Stimulated activated CD8-positive, alpha-beta memory T cell treated with anti-CD3 and anti-CD28 coated beads, Interleukin-15, amount 100 ng/mL, for 48 hours (primary cell): ENCODE measurements at places on chromosomes 3 and 15.

DNA sequence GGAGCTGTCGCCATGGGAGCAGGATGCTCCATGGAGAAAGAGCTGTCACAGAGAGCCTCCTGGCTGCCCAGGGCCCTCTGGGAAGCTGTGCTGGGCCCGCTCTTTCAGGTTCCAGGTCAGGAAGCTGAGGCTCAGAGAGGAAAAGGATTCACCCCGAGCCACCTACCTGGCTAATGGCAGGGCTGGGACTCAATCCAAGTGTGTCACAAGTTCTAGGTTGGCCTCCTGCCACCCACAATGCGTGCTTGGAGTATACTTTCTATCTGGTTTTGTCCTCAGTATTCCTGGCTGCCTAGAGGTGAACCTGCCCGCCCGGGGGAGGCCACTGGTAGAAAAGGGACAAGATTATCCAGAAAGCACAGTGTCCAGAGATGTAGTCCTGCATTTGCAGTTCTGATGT lies 23.6 kb downstream of the FAH start:
- no peak for DNase-seq

DNA sequence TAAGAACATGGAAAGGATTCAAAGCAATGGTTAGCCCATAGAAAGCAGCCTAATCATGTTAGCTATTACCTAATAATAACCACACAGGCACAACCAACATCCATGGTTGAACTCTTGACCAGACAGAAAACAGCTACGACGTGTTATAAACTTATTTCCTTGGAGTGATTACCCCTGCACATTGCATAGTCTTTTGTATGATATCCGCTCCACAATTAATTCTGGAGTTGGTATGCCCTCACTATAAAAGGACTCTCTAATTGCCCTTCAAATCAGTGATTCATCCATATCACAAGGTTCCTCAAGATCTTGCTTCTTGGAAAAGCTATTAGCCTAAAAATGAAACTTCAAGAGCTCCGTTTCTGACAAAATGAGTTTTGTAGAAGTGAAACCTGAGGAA lies 117.9 kb downstream of the SYNPR start:
- DNase-seq: no peak

- no peak for DNase-seq
Observed at GRCh38 chr15:98669638-98670037, 21.3 kb downstream of the IGF1R start.

DNA sequence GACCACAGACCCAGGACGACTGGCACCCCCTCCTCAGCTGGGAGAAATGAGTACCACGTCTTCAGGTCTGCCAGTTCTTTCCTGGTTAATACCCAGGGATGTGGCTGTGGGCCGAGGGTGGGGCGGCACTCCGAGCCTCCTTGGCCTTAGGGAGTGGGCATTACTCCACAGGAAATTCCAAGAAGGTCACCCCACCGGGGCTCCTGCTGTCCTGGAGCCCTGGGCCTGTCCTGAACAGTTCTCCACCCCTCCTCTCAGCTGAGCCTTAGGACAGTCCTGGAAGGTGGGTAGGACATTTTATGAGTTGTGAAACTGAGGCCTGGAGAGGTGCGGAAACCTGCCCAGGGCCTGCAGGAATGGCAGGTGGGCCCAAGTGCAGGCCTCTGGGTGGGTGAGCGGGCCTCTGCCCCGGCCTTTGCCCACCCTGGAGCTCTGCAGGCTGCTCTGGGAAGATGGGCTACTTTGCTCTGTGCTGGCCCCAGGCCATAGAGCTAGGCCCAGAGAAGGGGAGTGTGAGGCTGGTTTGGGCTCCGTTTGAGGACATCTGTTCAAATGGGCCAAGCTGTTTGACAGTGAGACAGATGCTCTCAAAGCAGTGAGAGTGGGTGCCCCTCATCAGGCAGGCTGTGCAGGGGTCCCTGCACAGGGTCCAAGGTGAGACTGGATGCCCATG lies 103.1 kb downstream of the TMEM266 start:
- DNase-seq: no peak

DNA sequence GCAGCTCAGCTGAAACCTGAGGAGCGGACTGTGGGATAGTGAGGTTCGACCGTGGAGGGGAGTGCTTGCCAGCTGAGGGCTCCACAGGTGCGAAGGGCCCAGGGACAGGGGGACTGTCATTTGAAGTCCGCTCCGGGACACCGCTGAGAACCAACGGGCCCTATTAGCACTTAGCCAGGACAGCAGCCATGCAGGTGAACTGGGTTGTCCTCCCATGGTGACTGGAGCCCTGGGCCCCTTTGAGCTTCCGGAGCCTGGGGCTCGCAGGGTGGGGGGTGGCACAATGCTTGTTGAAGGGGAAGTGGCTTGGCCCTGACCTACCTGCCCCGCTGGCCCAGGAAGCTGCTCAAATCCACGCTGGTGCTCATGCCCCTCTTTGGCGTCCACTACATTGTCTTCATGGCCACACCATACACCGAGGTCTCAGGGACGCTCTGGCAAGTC lies 24.7 kb downstream of the PTH1R start:
- no peak for DNase-seq

DNA sequence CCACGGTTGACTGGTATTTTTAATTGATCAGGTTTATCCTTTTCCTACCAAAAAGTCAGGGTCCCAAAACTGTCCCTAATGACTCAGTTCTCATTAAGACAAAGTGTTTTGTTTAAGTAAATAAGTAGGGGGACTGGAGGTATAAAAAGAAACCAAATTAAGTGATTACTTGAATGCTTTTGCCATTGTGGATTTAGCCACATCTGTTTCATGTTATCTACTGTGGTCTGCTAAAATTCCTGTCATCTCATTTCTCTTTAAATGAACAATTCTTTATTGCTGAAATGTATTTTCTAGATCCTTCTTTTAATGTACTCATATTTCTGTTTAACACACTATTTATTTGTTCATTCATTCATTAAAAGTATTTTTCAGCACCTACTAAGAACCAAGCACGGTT lies 625.9 kb upstream of the ADAMTS9 start:
- DNase-seq: no peak

DNA sequence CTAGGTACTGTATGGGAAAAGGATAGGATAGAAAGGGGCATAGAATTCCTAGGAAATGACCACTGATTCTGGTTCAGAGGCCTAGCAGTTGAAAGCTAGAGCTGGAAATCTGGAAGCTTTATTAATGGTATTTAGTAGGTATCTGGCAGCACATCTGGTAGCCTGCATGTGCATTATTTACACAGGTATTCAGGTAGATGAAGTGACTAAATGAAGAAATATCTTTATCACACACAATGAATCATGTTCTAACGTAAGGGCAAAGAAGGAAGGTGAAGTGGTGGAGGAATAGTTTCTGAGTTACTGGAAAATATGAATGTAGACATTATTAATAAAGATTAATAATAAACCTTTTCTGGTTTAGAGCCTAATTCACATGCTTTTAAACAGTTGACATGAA lies 119.9 kb downstream of the MBNL1 start:
- DNase-seq: no peak

- DNase-seq: no peak
Observed at GRCh38 chr3:133745981-133746711, at the start of gene TF. TF (plus strand) TSS chr3:133746393; CDS start chr3:133746441, 48 bp downstream.

- DNase-seq: no peak
Observed at GRCh38 chr3:50655009-50655830, 19.5 kb upstream of the DOCK3 start.

DNA sequence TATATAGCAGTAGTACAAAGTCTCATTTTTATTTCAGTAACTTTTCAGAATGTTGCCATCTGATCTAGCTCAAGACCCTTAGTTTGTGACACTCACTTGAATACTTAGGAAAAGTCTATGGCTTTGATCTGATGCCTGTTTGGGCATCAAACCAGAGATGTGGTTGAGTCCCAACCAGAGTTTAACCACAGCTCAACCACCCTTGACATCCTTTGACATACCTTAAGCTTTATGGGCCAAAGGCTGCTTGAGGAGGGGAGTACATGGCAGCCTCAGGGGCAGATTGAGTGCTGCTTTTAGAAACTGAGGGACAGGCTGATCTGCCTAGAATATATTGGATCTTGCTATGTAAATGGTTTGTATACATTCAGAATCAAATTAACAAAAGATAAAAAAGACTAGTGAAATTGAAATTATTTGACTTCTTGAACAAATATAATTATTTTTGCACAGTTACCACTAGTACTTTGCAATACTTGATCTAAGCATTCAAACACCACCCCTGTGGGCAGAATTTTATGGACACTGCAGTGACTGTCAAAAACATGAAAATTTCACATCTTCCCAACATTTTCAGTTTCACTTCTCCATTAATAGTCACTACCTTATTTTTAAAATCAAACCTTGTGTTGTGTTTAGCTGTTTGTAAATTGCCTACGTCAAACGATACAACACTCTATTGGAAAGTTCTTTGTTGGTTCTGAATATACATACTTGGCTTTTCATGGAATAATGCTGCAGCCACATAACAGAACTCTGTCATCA lies 199.8 kb downstream of the UBE2E2 start:
- DNase-seq: no peak

- no peak for DNase-seq
Observed at GRCh38 chr3:30457081-30457480, 149.3 kb upstream of the TGFBR2 start.

- no peak for DNase-seq
Observed at GRCh38 chr3:45017821-45018220, 8.3 kb upstream of the CLEC3B start.

GRCh38 chr3:169227911-169228310 lies 435.6 kb downstream of the MECOM start:
- DNase-seq: no peak

DNA sequence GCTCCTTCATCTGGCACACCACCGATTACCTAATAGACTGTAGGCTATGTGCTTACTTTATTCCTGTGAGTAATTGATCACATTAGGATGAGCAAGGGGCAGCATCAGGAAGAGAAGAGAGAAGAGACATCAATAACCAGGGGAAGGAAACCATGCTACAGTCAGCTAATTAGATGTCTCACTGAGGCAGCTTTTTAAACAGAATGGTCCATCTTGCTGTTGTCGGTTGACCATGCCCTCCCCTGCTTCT lies 278.4 kb downstream of the RPLP1 start:
- DNase-seq: no peak

- DNase-seq: no peak
Observed at GRCh38 chr15:37109168-37109871, 9.0 kb upstream of the MEIS2 start.

GRCh38 chr3:38497031-38497430 lies 891 bp downstream of the EXOG start:
- DNase-seq: no peak

GRCh38 chr15:69081310-69082004 lies 67.0 kb downstream of the NOX5 start:
- no peak for DNase-seq

- DNase-seq: no peak
Observed at GRCh38 chr3:71101014-71101413, 482.5 kb downstream of the FOXP1 start.

- no peak for DNase-seq
Observed at GRCh38 chr3:12825156-12825555, 16.2 kb downstream of the RPL32 start.

DNA sequence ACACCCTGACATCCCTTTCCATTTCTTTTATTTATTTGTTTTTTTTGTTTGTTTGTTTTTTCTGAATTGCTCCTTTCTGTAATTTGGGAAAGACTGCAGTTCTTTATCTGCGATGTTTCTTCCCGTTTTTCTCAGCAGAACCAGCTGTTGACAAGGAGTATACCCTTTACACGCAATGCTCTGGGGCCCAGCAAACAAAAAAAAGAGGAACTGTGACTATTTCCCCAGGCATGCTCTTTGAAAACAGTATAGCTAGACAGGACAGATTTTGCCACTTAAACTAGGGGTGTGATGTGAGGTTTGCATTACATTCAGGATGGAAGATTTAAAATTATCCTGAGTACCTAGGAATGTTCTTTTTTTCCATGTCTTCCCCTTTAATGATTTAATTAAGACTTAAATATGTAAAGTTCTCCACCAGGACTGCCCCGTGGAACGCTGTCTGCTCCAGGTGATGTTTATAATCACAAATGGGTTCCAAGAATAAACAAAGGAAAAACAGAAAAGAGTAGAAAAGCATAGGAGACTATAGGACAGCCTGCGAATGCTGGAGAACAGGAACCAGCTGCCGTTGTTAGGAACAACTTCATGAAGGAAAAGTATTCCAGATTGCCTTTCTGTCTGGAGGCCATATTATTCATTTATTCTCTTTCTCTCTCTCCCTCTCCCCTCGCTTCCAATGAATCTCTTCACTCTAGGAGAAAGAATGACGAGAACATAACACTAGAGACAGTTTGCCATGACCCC lies 43.3 kb downstream of the TGFBR2 start:
- no peak for DNase-seq

DNA sequence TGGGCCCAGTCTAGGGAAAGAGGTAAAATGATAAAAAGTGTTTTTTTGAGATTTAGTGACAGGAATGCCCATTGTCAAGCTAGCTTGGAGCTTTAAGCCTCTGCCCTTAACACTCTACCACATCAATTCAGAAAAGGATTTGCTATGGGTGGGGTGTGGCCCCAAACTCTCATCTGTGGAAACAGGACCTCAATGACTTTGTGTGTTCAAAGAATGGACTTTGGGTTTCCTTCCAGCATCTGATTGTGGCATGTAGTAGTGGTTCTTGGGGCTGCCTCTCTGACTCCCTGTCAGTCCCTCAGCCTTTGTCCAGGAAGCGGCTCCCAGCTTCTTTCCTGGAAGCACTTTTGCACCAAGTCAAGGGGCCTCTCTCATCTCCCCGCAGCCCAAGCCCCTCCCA lies 56.1 kb downstream of the CCNL1 start:
- DNase-seq: no peak

DNA sequence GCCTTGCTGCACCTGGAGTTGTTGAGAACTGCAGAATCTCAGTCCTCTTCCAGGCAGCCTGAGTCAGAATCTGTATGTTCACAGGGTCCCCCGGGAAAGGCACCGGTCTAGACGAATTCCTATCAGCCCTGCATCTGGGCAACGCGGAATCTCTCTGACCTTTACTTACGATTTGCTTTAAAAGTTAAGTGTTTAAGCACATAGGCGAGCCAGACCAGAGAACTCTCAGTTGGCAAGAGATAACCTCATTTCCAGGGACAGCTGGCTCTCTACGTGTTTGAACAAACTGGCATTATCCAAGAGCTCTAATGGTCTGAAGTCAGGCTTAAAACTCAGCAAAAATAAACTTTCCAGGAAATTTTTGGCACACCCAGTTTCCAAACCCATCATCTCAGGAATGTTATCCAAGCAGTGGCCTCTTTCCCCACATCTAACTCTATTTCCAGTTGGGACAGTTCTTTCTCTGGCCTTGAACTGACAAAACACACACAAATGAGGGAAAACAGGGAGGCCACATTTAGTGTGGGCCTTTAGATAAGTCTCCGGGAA lies 53.4 kb downstream of the HES1 start:
- DNase-seq: no peak

DNA sequence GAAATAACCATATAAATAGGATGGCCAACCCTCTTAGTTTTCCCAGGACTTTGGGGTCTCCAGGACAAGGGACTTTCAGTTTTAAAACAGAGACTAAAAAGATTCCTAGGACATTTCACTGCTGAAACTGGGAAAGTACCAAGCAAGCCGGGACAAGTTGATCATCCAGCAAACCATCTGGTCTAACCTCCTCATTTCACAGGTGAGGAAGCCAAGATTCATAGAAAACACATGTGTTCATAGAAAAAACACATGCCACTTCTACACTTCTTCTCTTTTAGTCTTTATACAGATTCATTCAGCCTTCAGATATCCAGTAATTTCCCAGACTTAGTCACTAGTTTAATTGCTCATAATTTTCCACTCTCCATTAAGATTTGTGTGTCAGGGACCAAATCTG lies 165.6 kb upstream of the CCDC54 start:
- no peak for DNase-seq
